Stimulated activated CD4-positive, alpha-beta T cell treated with anti-CD3 and anti-CD28 coated beads, Interleukin-15, amount 100 ng/mL, for 24 hours (primary cell): ENCODE measurements at places on chromosomes 1 and 21.

- DNase-seq = no peak
These were observed 42.5 kb upstream of the SLC19A1 start for GRCh38 chr21:45584786-45585185.

GRCh38 chr1:180415985-180416633 is 86.3 kb downstream of the ACBD6 start:
- DNase-seq = no peak

DNA sequence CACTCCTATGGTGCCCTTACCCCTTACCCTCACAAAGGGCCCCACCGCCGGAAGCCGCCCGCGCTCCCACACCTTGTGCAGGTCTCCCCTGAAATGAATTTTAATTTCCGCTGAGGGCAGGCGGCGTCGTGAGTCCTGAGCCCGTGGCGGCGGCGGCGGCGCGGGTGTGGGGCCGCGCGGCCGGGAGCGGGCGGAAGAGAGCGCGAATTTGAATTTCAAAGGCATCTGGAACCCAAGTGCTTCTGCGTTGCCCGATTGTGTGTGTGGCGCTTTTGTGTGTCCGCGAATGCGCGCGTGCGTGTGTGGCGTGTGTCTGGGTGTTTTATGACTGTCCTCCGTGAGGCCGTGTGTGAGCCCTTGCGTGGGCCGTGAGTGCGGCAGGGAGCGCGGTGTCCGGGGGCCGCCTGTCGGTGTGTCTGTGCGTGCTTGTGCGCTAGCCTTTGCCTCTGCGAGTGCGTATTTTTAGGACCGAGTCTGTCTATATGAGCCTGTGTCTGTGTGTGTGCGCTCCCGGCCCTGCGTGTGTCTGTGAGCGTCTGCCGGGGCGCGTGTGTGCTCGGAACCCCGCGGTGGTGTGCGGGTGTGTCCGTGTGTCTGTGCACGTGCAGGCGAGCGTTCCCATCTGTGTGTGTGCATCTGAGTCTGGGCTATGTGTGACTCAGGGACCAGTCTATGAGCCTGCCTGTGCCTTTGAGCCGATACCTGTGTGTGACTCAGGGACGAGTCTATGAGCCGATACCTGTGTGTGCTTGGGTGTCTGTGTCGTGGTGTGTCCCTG is 7.9 kb upstream of the ADGRB2 start:
- DNase-seq = peak; percentile 72

DNA sequence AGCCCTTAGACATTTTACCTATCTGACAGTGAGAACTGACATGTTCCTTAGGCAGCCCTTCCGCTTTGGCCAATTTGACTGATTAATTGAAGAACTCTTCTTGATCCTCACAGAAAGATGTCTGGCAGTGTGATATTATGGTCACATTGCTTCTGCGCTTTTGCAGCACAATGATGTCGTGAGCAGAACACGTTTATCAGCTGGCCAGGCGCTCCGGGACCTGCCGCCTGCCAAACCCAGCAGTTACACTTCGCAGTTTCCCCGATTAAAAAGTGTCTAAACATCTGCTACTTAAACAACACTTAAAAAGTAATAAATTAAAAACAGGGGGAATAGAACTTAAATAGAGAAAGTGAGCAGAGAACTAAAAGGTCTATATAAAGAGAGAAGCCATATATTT is 103.5 kb upstream of the ETS2 start:
- no peak for DNase-seq

- no peak for DNase-seq
These were observed 20.3 kb downstream of the TIPRL start for GRCh38 chr1:168199056-168199455.

DNA sequence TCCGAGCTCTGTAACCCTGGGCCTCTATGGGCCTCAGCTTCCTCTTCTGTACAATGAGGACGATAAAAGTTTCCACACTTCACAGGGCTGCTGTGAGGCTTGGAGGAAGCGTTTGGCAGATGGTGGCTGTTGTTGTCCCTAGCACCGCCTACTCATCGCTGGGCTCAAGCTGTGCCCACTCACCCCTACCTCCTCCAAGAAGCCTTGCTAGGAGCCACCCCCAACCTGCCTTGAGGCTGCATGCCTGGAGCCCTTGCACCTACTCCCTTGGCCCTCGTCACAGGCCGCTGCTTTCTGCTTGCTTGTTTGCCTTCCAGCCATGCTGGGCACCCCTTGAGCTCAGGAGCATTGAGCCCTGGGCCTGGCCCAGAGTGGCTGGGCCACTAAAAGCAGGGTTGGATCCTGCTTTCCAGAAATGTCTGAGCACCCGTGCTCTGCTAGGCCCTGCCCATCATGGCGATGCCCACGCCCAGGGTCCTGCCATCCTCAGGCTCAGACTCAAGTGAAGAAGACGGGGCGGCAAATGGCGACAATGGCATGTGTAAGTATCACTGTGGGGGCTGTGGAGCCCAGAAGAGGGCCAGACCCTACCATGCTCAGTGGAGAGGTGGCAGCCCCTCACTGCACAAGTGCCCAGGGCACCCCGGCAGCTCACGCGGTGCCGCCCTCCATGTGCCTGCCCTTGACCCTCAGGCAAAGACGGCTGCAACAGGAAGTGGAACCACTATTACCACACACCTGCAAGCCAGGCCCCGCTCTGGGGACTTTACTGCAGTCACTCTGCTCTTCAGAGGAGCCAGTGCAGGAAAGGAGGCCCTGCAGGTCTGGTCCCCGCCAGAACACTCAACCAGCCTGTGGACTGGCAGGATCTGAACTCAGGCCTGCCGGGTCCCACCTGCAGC is 9.5 kb downstream of the SH3BGRL3 start:
- DNase-seq = peak; percentile 50

DNA sequence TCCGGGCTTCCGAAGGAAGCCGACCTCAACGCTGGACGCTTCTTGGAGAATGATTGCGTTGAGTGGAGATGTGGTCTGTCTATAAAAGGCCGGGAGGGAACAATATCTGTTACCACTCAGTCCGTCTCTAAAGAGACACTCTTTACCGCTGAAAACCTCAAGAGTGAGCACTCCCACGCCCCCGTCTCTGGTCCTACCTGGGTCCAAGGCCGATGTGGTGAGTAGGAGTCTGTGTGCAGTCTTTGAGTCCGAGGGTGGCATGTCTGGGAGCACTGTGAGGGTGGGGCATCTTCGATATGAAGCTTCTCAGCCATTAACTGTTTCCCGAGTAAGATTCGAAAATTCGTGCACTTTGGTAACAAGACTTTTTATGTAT is 576 bp downstream of the ZFP69 start:
- peak; percentile 42 for DNase-seq

GRCh38 chr1:241020851-241021697 is 335.9 kb downstream of the RGS7 start:
- no peak for DNase-seq
